Activated naive CD4-positive, alpha-beta T cell (primary cell): ENCODE measurements at places on chromosomes 2 and 18.

DNA sequence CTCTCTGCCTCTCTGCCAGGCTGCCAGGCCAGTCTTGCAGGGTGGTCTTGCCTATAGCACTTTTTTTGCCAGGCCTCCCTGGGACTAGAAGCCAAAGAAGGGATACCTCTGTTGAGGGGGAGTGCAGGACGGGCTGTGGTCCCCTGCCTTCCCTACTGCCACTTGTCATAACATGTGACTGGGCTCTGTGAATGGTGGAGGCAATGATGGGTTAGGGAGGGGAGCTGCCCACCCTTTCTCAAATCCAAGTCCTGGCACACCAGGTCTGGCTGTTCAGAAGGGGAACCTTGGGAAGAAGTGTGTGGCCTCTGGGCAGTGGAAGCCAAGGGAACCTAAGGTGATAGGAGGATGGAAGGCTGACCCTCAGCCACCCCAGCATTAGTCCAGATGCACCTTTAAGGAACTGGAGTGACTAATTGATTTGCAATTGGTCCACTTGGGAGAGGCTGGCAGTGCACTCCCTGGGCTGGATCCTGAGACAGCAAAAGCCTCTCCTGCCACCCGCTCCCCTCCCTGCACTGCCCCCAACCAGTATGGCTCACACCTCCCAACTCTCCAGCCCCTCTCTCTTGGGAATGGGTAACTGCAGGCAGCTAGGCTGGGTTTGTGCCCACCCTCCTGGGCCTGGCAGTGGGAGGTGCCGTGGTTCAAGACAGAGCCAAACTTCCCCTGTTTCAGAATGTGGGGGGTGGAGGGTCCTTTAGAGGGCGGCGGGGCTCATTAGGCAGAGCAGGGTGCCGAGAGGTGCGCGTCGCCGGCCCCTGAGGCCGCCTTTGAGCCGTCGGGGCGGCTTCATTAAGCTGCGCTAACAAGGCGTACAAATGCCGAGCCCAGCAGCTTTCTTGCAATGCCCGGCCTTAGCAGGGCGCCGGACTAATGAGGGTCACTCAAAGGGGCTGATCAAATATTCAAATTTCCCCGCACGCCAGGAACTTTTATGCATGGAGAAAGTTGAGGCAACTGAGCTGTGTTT lies 4.5 kb upstream of the SIX3 start:
- DNase-seq: no peak

DNA sequence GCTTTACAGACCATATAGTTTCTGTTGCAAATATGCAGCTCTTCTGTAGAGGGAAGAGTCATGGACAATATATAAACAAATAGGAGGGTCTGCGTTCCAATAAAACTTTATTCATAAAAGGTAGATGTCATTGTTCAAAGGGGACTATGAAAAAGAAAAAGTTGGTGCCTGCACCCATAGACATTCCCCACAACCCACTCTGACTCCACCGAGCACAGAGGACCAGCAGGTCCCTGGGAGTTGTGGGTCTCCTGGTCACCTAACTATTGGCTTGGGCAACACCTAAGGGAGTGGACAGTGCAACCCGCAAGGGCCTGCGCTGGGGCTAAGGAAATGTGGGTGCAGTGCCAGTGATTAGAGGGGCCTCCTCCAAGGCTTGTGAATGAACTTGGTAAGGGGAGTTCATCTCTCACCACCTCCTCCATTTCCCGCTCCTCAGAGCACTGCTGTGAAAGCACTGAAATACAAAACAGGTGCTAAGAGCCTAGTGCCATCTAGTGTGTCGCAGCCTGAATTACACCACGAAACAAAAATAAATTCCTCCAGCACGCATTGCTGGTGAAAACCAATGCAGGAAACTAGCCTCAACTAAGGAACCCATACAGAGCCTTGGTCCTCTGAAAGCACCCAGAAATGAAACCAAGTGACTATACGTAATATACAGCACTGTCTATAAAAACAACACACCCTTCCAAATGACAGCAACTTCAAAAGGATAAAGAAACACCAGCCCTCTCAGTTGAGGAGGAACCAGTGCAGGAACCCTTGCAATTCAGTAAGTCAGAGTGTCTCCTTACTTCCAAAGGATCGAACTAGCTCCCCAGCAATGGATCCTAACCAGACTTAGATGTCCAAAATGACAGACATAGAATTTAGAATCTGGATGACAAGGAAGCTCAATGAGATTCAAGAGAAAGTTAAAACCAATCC lies 166.6 kb downstream of the RNF144A start:
- no peak for DNase-seq

DNA sequence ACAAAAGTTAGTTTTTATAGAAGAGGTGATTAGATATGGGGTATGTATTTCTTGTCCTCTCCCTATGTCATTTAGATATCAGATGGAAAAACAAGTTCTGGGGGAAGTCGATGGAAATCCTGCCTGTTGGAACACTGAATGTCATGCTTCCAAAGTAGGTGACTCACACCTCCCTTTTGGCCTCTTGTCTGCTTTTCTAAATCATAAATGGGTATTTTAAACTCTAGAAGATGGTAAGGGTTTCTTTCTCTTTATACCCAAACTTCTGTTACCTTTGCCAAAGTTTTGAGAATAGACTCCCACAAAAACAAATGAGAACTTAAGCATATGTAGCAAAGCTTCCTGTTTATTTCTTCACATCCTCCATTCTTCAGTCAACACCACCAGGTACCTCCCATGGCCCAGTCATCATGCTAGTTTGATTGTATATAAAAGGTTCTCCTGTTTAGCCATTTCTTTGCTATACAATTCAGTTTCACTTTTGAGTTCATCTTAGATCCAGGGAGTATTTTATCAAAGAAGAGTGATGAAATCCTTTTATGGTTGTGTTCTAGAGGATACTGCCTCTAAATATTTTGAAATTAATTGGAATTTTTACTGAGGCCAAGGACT lies 63.9 kb downstream of the PRKRA start:
- DNase-seq: no peak

DNA sequence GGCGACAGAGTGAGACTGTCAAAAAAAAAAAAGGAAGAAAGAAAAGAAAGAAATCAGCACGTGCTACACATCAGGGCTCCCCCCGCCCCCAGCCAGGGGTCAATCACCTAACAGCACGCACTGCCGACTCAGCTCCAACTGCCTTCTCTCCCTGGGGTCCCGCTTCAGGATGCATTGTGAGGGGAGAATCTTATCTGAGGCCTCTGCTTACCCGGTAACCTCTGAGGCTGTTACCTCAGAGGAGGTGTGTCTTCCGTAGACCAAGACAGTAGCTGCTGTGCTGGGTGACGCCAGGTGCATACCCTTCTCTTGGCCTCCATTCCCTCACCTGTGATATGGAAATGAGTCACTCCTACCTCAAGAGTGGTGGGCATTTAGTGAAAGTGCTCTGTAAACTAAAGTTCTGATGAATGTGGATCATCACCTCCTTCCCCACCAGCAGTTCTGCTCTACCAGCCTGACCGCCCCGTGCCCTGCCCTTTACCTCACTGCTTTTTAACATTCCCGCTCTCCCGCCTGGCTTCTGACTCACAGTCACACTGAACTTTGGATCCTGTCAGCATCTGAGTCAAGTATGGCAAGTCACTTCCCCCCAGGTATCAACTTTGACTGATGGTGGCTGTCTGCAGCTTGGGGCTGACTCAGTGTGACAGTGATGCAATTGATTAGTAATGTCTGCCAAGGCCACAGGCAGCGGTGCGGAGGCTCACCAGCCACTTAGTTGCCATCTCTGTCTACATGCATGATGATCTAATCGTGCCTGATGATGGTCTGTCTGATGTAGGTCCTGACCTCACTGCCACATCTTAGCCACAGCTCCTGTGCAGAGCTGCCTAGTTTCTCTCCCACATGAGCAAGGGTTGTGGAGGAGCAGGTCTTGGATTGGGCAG lies 20.1 kb downstream of the ARID5A start:
- no peak for DNase-seq

- no peak for DNase-seq
Observed at GRCh38 chr2:157789256-157789655, 86.9 kb downstream of the ACVR1 start.

- DNase-seq: no peak
Observed at GRCh38 chr2:230798769-230799399, 65.9 kb upstream of the ITM2C start.

DNA sequence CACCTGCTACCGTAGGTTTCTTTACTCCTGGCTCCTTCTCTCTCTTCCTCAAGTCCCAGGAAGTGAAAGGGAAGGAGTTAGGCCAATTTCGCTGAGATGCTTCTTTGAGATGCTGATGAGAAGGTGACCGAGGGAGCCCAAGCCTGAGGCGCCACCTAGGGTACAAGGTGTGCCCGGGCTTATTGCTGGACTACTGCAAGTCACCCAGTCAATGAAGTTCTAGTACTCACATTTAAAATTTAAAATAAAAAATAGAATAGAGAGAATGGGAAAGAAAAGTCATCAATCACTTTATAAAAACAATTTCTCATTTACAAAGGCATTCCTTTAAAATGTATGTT lies 45.3 kb downstream of the ACAA2 start:
- DNase-seq: no peak

GRCh38 chr18:23049698-23050373 lies 85.4 kb upstream of the CABLES1 start:
- no peak for DNase-seq

- no peak for DNase-seq
Observed at GRCh38 chr2:226738821-226739544, 60.6 kb downstream of the IRS1 start.

GRCh38 chr18:75916624-75916982 lies 489.1 kb upstream of the SMIM21 start:
- DNase-seq: no peak
